Keratinocyte (primary cell): ENCODE measurements at places on chromosomes 5 and 9.

GRCh38 chr5:130333089-130333488 lies 428.8 kb downstream of the CHSY3 start:
- H3K36me3 ChIP-seq, result no peaks in the 10 kb centered on the region
- no peak overlapping the region for H3K4me3 ChIP-seq
- H3K27ac ChIP-seq, result peak overlapping the region; percentile 39
- peak; percentile 45 for DNase-seq
- H3K4me1 ChIP-seq, result peaks cover 25% of the 10 kb centered on the region

DNA sequence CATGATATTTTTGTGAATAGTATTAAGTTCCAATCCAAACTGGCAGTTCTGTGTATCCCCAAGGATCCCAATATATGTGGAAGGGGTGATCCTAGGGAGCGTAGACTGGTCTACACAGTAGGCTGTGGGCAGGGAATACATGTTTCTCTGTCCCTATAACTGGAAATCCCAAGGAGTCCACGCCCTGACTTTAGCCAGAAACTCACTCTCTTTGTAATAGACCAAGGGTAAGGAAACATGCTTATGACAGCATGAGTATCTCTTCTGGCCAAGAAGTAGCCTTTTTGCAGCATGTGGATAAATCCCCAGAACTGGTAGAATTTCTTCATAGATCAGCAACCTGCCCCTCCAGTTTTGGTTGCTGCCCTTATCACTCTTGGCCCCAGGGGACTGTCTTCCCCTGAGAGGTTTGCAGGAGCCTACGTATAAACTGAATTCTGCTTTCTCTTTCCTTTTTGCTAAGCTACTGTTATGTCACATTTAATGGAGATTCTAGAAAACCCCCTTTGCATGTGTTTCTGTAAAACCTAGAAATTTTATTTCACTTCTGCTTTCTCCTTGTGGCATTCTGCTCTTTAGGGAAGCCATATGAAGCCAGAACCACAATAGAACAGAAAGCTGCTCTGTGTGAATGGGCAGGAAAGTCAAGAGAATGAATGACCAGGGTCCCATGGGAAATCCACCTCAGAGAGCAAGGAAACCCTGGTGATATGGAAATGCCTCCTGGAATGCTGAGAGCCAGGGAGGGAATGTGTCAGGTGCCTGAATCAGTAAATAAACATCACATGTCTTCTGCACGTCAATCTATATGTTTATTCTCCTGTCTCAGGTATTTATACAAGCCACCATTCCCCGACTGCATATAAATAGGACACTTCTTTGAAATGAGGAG lies 3.5 kb downstream of the IFNA2 start:
- no peak overlapping the region for H3K4me3 ChIP-seq
- H3K27me3 ChIP-seq, result peaks cover 53% of the 10 kb centered on the region
- no peak for DNase-seq
- H3K36me3 ChIP-seq, result no peaks in the 10 kb centered on the region

GRCh38 chr9:112142420-112142819 lies 32.7 kb downstream of the SUSD1 start:
- no peak overlapping the region for H3K27ac ChIP-seq
- no peak for DNase-seq
- no peaks in the 10 kb centered on the region for H3K27me3 ChIP-seq
- H3K4me3 ChIP-seq, result no peak overlapping the region

DNA sequence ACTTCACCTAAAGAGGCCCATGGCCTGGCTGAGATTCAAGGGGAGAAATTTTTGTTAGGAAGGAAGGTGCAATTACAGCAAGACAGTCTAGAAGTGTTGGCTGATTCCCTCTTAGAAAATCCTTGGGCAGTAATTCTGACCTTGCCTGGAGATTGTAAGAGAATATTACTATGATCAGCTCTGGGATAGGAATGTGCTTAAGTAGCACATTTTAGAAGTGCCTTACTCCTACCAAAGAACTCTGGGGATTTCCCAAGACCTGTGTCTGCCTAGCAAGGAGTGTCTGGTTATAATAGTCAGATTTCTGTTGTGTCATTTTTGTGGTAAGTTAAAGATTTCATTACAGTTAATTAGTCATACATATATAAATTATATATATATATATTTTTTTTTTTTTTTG lies 52.3 kb downstream of the NLN start:
- peak; percentile 80 for DNase-seq
- no peak overlapping the region for H3K4me3 ChIP-seq
- H3K27ac ChIP-seq, result peak overlapping the region; percentile 23
- peaks cover 21% of the 10 kb centered on the region for H3K4me1 ChIP-seq

DNA sequence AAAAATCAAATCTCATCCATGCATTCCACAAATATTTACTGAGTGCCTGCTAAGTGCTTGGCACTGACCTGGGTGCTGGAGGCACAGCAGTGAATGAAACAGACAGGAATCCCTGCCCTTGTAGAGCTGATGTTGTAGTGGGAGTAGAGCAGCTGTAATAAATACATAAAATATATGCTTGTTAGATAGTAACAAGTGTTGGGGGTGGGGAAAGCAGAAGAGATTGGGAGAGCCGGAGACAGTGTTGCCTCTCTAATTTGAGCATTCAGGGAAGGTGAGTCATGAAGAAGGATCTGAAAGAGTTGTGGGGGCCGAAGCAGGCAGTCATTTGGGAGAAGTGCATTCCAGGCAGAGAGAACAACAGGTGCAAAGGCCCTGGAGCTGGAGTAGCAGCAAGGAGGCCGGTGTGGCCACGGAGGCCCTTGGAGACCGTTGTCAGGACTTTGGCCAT lies 97.9 kb downstream of the ZNF618 start:
- H3K27ac ChIP-seq, result no peak overlapping the region
- H3K4me3 ChIP-seq, result no peak overlapping the region
- H3K36me3 ChIP-seq, result no peaks in the 10 kb centered on the region

DNA sequence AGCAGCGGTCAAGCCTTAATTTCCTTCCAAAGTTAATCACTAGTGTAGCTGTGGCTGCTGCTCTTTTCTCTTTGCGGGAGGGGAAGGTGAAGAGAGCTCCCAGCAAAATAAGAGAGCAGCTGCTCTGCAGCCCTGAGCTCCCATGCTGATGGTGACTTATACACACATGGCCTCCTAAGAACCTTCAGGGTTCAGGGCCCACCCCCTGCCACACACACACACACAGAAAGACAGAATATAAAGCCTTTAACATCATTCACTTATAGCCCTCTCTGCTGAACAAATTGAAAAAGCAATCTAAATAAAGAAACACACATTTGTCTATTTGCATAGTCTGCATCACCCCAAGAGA lies 43.6 kb downstream of the GAS1 start:
- H3K27me3 ChIP-seq, result peaks cover 7% of the 10 kb centered on the region
- no peak overlapping the region for H3K27ac ChIP-seq
- H3K4me1 ChIP-seq, result no peaks in the 10 kb centered on the region
- no peak overlapping the region for H3K4me3 ChIP-seq
- DNase-seq, result no peak

- H3K4me3 ChIP-seq, result no peak overlapping the region
- H3K4me1 ChIP-seq, result peaks cover 6% of the 10 kb centered on the region
- no peaks in the 10 kb centered on the region for H3K27me3 ChIP-seq
- H3K27ac ChIP-seq, result no peak overlapping the region
- no peak for DNase-seq
These were observed 28.2 kb downstream of the SH3PXD2B start for GRCh38 chr5:172426086-172426485.
